SW480 (cell line): ENCODE measurements at places on chromosomes 6 and 20.

GRCh38 chr6:143592335-143592734, 80.8 kb upstream of the FUCA2 start:
- DNase-seq: no peak

DNA sequence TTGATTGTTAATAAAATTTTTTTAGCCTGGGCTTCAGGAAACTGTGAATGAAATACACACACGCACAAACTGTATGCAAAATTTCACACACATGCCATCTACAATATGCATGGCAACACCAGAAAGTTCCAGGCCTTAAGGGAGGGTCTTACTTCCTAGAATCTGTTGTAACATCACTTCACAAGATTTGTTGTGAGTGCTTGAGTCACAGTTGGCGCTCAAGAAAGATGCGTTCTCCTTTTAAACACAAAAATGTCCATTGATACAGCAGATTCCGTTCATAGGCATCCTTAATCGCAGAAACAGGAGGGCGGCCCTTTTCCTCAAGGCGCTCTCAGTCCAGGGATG, 485 bp upstream of the RTF2 start:
- no peak for DNase-seq

GRCh38 chr20:57939499-57939898, 229.7 kb upstream of the PMEPA1 start:
- no peak for DNase-seq

DNA sequence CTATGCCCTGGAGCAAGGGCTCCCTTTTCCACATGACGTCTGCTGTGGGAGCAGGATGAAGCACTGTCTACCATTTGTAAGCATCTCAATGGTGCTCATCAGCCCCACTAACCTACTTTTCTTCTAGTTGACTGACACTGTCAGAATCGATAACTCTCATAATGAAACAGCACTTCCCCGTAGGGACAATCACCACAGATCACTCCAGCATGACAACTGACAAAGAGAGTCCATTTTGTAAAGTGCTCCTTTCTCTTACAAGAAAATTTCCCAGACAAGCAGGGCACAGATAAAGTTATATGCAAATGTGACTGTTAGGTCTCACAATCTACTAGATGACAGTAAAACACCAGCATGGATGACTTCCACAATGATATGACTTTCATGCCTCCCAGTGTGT, 46.4 kb downstream of the HEBP2 start:
- no peak for DNase-seq

DNA sequence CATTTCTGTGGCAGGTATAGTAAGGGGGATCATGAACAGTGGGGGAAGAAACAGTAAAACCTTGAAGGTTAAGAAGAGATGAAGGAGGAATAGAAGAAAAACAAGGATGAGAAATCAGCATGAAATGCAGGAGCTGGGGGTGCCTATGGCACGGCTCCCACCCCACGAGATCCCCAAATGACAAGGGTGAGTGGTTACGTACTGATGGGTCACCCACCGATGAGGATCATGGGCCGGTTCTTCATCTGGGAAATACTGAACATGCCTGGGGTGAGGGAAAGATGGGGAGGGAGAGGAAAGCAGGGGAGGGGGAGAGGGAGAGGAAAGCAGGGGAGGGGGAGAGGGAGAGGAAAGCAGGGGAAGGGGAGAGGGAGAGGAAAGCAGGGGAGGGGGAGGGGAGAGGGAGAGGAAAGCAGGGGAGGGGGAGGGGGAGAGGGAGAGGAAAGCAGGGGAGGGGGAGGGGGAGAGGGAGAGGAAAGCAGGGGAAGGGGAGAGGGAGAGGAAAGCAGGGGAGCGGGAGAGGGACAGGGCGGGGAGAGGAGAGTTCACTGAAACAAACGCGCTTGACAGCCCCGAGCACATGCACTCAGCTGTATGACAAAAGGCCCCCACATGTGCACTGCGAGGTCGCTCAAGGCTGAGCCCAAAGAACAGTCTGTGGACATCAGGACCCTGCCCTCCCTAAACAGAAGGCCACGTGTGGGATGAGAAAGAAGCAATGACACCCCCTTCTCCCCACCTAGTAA, 25.3 kb downstream of the MOCS1 start:
- no peak for DNase-seq

- no peak for DNase-seq
Measured at GRCh38 chr6:19159089-19159488, 678.1 kb upstream of the ID4 start.

- no peak for DNase-seq
Measured at GRCh38 chr6:10330515-10330914, 84.4 kb downstream of the TFAP2A start.

DNA sequence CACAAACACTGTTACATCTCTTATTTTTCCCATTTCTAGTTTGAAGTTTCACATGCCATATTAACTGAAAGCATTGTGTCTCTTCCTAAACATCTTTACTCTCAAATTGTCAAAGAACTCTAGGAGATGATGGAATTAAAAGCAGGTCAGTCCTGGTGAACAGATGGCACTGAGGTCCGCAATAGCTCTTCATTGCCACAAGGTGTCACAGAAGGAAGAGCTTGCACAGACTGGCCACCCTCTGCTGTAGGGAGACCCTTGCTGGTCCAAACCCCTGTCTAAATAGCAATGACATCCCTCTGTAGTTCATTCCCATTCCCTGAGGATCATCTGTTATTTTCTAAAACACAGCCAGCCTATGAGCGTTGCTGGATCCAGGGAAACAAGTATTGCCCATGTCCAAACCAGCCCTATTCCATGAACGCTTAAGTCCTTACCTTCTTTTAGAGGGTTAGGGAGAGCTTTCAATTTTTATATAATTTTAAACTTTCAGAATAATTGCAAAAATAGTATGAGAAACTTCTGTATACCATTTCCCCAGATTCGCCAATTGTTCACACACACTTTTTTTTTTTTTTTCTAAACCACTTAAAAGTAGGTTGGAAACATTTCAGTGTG, 10.1 kb upstream of the HDAC2 start:
- peak; percentile 46 for DNase-seq

- no peak for DNase-seq
Measured at GRCh38 chr6:42925248-42925857, 3.9 kb upstream of the CNPY3 start.
